Fibroblast of gingiva (primary cell): ENCODE measurements at places on chromosomes 2 and 18.
A peak's percentile ranks its signal among the peaks of the same experiment; 100 is the strongest.

DNA sequence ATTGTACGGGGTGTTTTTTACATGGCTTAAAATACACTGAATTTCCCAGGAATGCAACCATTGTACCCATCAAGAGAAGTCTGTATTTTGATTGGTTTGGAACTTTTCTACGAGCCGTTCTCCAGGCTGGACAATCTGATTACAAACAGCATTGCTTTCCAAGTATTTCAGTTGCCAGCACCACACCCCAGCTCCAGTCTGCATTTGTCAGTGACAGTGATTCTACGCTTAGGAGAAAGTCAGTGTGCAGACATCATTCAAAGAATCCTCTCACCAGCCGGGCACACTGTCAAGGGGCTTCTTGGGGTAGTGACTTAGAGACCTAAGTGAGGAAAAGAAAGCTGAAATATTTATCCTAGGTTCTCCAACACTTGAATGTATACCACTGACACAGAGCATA, 194.1 kb downstream of the ANAPC1 start:
- no peak for DNase-seq

- DNase-seq: no peak
Observed at GRCh38 chr2:201883606-201884369, 77.5 kb downstream of the CDK15 start.

DNA sequence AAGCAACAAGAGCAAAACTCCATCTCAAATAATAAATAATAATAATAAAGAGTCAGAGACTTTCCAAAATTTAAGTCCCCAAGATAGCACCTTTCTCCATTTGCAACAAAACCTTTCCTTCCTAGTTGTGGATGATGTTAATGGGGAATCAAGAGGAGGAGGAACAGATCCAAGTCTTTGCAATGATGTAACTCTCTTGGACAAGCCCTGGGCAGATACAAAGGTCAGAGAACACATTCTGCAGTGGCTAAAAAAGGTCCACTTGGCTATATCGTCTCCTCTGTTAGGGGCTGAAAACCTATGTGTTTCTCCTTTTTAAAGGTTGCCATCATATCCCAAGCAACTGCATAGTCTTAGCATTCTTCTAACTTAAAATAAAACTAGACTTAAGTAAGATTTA, 151.1 kb downstream of the TMEM163 start:
- no peak for DNase-seq

GRCh38 chr2:170484552-170484951, 230.6 kb upstream of the SP5 start:
- no peak for DNase-seq

- no peak for DNase-seq
Observed at GRCh38 chr2:235740821-235741220, 247.0 kb downstream of the AGAP1 start.

DNA sequence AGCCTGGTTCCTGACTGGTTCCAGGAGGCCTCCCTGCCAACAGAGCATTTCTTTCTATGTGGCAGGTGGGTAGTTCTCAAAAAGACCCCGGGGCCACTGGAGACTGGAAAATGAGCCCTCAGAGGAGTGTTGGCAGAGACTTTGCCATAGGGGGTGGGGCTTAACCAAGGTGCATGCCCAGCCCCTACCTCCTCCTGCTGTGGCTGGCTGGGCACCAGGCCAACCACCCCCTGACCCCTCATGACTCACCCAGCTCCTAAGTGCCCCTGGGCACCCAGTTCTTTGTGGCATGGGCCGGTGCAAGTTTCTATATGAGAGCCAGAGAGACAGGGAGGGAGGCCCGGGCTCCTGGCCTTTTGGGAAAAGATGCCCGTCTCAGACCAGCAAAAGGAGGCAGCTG, 98.2 kb upstream of the SMAD2 start:
- no peak for DNase-seq

DNA sequence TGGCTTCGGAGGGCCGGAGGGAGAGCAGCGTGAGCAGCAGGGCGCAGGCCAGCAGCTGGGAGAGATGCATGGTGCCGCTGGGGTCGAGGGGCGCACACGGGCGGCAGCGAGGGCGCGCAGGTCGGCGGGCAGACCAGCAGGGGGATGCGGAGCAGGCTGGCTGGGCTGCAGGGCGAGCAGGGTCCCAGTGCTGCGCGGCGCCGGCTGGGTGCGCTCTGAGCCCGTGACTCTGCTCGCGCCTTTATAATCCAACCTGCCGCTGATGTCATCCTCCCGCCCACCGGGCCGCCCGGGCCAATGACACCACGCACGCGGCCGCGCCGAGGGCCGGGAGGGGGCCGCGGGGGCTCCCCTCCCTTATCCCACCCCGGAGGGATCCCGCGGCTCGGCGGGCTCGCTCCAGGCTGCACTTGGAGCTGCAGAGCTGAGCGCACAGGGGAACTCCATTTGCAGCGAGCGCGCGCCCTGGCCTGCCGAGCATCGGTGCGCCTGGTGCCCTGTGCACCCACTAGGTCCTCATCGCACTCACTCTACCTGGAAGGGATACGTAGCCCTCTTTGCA, at the start of gene NPPC:
Gene NPPC (minus strand): TSS at position 217 of the 562 bp plus-strand sequence. CDS start 147 bp downstream, at position 70.
- DNase-seq: peak; percentile 26

GRCh38 chr2:218125626-218126080, at the start of gene CXCR2:
Gene CXCR2, plus strand, starts transcription at chr2:218126028. Its CDS starts 8,774 bp downstream, at chr2:218134802.
- no peak for DNase-seq

GRCh38 chr2:226701052-226701451, 98.6 kb downstream of the IRS1 start:
- DNase-seq: peak; percentile 96

DNA sequence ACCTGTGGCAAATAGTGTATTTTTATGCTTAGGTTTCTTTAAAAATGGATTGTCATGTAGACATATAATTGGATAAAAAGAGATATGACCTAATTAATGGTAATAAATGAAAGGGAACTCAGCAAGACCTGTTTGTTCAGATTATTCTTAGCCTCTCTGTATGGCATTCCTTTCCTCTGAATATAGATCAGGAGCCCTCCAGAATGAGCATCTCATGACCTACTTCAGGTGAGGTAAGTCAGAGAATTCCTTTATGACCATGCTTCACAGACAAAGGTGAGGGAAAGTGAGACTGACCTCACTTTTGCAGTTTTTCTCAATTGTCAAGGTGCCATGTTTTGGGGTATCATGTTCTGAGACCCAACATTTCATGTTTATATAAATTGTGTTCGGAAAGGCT, 1744.3 kb upstream of the PIK3C3 start:
- DNase-seq: no peak

DNA sequence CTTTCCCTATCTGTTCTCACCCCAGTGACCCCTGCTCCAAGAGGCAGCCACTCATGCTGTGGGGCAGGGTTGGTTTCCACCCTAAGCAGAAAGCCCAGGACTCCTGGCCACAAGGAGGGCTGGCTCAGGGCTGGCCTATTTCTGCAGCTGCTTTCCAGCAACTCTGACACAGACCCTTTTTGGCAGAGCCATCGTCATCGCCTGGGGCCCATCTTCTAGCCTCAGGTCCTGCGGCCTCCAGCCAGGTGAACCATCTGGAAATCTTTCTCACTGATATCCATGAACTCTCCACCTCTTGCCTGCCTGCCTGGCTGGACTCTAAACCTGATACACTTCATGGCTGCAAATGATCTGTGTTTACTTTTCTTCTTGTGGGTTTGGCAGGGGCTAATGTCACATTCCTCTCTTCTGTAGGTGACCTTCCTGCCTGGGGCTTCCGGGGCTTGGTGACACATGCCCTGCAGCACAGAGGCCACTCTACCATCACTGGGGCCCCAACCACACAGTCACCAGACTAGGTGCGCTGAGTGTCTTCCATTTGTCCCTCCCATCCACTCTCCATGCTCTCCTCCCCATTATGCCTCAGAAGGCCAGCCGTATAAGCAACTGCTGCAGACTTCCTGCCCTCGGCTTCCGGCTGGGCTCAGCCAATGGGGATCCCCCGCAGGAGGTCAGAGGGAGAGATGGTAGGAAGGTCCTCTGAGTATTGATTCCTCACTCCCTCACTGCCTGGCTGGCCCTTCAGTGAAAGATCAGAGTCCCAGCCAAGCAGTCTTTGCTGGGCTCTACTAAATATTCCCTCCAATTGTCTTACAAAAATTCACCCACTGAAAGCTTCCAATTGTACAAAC, 9.7 kb upstream of the COPS8 start:
- no peak for DNase-seq

- no peak for DNase-seq
Observed at GRCh38 chr2:235055891-235056516, 104.2 kb downstream of the SH3BP4 start.

- DNase-seq: peak; percentile 94
Observed at GRCh38 chr2:238728330-238729260, 119.3 kb upstream of the TWIST2 start.

DNA sequence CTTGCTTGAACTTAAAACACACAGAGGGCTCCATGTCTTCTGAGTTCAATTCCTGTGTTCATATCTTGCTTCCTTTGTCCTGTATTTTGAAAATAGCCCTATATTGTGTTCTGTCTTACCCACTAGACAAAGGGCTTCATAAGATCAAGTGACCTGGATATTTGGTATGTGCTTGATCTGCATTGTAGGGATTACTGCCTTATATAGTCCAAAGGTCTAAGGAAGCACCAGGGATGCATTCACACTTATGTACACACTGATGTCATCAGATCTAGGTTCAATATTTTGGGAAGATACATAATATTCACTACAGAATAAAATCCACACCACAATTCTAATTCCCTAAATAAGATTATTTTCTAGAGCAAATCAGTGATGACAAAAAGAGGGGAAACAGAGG, 278.0 kb upstream of the KYNU start:
- no peak for DNase-seq

DNA sequence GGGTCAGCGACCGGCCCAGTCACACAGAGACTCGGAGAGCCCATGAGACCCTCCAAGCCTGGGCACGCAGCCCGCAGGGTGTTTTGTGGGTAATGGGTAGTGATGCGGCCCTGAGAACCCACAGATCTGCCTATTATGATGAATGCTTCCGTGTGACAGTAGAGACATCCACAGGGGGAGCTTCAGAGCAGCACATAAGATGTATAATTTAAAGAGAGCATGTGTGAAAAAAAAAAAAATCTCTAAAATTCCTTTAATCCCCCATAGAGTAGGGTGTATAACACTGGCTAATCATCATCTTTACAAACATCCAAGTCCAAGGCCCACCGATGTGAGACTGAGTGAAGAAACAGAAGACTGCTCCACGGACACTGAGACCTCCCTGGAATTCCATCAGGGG, 34.6 kb downstream of the BIN1 start:
- DNase-seq: peak; percentile 21

- DNase-seq: peak; percentile 1
Observed at GRCh38 chr2:182463760-182464159, 36.9 kb upstream of the PDE1A start.

GRCh38 chr18:63138436-63139340, 180.9 kb downstream of the BCL2 start:
- DNase-seq: peak; percentile 31

DNA sequence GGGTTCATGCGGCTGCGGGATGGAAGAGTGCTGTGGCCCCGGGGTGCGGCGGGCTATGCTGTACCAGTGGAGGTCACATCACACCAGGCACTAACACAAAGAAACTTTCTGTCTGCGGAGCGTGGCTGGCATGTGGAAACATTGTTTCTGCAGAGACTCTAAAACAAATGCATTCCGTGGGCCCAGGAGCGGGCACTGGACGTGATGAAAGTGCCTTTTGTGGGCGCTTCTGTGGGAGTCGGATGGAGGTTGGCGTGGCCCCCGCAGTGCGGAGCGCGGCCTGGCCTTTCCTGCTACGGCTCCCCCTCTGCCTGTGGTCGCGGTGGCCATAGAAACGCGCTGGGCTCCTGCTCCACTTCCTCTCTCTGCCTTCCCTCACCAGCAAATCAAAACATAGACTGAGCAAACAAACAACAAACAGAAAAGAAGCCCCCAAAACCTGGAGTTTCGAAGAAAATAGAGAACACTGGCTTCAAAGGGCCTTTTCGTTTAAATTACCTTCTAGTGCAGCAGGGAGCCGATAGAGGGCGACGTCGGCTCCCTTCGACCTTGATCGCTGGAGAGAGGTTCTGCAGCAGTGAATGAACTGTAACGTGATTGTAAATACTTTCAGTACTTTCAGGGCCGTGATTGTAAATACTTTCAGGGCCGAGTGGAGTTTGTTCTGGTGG, 51.4 kb downstream of the KIF5C start:
- no peak for DNase-seq

- no peak for DNase-seq
Observed at GRCh38 chr2:82165377-82165776, 1860.8 kb upstream of the LRRTM1 start.

DNA sequence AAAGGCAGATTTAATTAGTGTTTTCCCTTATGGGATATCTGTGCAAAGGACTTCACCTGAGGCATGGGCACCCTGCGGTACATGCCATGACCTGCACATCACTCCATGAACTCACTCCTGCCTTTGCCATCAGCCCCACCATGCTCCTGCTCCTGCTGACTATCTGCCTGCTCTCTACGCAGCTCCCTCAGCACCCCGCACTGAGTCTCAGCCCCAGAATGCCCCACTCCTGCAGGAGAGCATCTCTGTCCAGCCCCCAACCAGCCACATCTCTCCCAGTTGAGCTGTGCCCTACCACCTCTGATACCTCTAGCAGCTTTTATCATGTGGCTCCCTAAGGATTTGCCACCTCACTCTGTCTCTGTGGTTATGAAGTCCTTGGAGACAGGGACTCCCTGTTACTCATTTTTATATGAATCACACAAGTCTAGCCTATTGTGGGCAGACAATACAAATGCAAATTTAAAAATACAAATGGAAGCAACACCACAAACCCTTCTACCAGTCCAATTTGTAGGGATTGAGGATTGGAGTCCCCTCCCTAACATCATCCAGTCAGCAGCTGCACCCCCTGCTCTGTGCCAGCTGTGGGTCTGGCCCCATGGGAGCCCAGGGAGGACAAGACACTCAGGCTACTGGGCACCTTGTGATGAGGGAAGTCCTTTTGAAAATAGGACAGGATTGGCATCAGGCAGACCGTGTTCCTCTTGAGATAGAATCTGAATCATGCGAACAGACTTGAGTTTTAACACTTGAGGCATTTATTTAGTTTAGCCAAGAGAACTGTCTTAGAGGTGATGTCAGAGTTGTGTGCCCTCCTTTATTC, 689.6 kb upstream of the HS6ST1 start:
- DNase-seq: no peak

GRCh38 chr18:46768166-46768921, 11.5 kb upstream of the ST8SIA5 start:
- no peak for DNase-seq

GRCh38 chr2:106358081-106358480, 110.1 kb downstream of the RGPD3 start:
- DNase-seq: no peak

GRCh38 chr2:26202981-26203490, 30.1 kb downstream of the GAREM2 start:
- DNase-seq: no peak

- peak; percentile 63 for DNase-seq
Observed at GRCh38 chr18:44452346-44452745, 228.3 kb upstream of the SETBP1 start.

GRCh38 chr2:240858321-240858720, 10.3 kb upstream of the AGXT start:
- no peak for DNase-seq

- DNase-seq: peak; percentile 74
Observed at GRCh38 chr2:43343573-43344304, 117.3 kb upstream of the ZFP36L2 start.
